Sigmoid colon (tissue), 7 donors: ENCODE measurements at places on chromosomes 12 and 14. TPM values are rescaled to one million over a fixed set of nuclear protein-coding genes. Genes with fewer than 3 reads are reported as not detected.

DNA sequence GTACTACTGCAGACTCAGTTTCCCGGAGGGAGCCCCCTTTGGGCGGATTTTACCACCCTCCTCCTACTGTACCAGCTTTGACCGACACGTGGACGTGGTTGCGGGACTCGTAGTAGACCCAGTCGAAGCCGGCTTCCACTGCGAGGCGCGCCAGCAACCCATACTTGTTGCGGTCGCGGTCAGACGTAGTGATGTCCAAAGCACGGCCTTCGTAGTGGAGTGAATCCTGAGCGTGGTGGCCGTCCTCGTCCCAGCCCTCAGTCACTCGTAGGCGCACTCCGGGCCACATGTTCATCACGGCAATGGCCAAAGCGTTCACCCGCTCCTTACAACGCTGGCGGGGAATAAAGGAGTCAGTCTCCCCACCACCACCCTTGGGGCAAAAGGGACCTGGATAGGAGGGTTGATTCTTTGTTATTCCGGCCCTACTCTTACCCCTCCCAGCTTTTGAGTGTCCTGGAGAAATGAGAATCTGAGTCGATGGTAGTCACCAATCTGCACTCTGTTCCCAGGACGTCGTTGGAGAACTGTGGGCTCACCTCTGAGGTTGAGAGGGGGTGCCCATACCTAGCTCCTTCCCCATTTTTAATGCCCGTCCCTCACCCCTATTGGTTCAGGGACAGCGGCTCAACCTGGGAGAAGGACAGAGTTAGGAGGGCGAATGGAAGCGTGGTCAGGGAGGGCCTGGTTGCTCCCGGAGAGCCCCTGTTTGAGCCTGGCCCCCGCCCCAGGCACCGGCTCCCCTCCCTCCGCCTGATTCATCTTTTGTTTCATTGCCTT lies 3.4 kb downstream of the DHH start:
- DNase-seq, result no peak

DNA sequence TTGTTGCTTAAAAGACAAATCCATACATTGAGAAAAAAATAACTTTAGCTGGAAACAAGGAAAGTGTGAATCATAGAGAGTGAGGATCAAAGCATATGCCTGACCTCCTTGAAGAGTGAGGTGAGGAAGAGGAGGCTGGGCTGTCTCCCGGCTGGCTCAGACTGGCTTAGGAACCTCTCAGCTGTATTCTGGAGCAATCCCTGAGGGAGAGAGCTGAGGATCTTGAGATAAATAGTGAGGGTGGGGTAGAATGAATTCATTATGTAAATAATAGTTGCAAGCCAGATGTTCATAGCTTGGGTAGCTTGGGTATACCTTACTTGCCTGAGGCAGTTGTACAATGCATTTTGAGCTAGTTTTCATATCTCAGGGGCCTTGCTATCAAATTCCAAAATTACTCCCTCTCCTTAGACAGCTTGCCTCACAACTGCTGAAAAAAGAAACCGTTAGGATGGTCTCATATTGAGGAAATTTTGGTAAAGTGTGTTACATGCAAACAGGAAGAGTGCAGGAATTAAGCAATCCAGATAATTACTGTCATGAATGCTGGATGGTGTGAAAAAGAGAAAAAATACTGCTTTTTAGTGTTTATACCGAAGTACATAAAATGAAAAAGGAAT lies 30.5 kb upstream of the SLC15A5 start:
- no peak for DNase-seq

DNA sequence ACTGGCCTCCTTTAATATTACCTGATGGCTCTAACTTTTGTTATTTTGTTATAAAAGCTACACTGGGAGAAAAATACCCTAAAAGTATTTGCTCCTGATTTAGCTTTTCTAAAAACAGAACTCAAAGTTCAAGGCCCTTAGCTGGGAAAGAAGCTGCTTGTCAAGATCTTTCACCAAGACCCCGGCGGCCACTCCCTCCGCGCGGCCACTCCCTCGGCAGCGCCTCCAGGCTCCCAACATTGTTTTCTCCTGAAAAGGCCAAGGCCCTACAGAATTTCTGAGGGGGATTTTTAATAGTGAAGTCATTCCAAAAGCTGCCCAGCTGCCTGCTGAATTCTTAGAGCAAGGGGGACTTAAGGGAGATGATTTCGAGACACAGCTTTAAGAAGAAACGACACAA lies 96.4 kb downstream of the NTN4 start:
- DNase-seq, result no peak

DNA sequence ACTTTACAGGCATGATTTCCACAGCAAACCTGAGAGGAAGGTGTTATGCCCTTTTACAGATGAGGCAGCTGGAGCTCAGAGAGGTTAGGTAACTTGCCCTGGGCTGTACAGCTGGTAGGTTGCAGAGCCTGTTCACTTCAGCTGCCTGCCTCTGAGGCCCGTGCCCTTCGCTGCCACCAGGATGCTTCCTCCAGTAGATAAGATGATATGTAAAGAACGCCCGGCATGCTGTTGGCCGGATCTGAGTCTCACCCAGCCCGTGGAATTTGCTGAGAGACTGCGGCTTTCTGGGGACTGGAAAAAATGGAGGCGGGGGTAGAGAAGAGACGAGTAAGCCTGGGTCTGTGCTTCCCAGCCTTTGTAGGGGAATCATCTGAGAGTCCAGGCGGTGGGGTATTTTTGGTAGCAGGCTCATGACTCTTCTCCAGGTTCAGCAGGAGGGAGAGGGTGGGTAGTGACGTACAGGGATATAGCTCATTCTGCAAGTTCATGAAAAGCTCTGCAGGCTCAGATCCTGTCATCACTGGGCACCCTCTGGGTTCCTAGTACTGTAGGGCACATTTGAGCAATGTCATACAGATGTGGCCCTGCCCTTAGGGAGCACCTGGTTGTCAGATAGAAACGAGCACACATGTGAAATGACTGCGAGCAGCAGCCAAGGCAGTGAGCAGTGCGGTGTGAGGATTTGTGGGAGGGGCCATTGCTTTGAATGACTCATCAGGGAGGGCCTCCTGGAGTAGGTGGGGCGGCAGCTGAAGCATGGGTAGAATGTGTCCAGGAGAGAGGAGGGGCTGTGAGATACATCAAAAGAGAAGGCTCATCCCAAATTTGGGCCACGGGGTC lies 159.4 kb downstream of the TSPAN9 start:
- DNase-seq, result no peak

GRCh38 chr12:116735951-116736599 lies 1.8 kb downstream of the SPRING1 start:
- no peak for DNase-seq

DNA sequence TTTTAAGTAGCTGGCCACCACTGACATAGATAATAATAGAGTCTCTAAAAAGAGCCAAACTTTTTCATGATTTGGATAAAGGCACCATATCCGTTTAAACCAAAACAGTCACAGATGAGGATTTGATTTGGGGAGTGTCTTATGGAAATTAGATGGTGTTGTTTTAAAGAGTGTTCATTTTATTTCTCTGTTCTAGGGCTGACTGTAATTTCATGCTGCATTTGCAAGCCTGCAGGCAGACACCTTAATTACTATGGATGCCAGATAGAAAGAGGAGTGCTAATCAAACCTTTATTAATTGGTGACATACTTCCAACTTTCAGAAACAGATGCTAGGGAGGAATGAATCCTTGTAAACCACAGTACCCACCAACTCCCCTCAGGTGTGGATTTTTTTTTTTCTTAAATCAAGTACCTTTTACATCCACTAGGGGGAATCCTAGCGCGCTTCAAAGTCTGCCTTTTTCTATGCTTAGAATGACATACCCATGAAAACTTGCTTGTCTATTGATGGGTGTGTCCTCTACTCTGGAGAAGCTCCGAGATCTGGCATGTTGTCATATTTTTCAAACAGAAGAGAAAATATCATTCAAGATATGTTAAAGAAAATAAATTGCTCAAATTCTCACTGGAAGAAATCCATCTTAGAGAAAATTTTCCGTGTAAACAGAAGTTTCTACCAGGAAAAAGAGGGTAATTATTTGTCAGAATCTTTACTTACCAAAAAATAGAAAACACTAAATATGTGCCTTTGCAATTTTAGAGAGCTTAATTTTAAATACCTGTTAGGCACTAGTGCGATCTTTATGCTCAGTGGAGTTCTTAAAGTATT lies 14.2 kb upstream of the PLXNC1 start:
- DNase-seq, result no peak

DNA sequence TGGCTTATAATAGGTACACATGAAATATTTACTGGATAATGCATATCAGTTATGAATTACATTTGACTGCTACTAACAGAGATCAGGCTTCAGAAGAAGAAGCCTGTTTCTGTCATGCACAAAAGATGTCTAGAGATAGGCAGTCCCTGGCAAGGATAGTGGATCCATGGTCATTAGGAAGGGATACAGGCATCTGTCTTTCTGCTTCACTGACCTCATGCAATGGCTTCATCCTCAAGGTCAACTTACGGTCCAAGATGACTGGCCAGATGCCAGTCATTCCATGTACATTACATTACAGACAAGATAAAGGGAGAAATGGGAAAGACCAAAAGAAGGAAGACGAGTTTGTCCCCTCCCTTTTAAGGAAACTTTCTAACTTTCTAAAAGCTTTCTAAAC lies 94.0 kb downstream of the NUAK1 start:
- no peak for DNase-seq

GRCh38 chr14:73935666-73936065 lies 14.2 kb downstream of the FAM161B start:
- DNase-seq, result no peak

DNA sequence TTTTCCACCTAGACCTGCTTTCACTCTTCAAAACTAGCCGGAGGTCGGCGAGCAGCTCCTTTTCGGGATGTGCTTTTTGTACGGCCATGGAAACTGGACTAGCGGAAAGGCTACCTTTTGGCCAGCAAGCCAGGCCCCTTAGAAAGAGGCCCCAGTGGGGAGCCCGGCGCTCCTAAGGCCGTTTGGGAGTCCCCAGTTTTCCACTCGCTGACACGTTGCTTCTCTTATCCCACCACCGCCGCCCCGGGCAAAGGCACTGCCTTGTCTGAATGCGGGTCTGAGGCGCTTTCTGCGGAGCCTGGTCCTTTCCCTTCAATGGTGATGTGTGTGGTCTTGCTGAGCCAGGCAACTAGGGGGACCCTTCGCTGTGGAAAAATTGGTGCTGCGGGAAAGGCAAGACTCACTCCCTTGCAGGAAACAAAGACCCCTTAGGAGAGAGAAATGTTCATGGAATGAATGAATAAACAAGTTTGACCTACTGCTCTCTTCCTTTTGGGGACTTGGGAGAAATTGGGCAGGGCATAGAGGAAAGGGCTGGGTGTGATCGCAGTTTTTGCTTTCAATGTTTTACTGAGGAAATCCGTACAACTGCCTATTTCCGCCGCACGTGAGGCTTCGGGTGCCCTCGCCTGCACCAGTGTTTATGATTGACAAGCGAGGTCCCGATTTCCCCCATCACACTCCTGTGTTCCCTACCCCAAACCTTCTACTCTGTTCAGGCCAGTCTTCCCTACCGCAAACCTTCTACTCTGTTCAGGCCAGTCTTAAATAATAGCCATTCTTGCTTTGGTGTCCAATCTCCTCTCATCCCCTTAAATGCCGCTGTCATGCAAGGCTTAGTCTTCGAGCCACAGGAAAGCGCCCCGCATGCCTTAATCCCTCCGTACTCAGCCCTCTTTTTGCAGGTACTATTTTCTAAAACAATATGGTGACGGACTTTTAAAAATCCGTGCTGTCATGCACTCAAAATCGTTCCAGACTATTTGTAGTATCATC lies 1.0 kb upstream of the SLC38A2 start:
- DNase-seq, result peak; percentile 82

DNA sequence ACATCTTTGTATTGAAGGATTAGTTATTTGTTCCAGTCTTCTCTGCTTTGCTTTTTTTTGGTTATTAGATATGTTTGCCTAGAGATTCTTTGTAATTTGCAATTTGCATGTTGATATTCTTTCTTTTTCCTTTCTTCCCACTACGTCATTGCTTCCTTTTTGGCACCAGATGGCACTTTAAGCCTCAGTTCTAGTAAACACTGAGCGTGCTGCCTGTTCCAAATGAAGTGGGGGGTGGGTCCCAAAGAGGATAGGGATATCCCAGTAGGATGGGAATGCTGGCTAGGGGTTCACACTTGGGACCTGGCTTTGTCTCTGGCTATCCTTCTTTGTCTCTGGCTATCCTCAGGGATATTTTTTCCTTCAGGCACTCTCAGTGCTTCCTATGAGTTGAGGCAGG lies 17.0 kb downstream of the EAPP start:
- no peak for DNase-seq

- DNase-seq, result no peak
These were observed 1.1 kb downstream of the WDR20 start for GRCh38 chr14:102140750-102141145.

CTSG gene
- 8.6 TPM for total RNA-seq

PHC1 gene
- total RNA-seq, result 31.0 TPM

OR6C3 gene
- total RNA-seq, result not detected

ANKS1B gene
- total RNA-seq, result 41.7 TPM

SOAT2 gene
- total RNA-seq, result 0.55 TPM

PWP1 gene
- total RNA-seq, result 49.9 TPM

GDF3 gene
- total RNA-seq, result not detected

ADGRD1 gene
- 16.9 TPM for total RNA-seq
